ENCODE measurements at places on chromosomes 1 and 21.

DNA sequence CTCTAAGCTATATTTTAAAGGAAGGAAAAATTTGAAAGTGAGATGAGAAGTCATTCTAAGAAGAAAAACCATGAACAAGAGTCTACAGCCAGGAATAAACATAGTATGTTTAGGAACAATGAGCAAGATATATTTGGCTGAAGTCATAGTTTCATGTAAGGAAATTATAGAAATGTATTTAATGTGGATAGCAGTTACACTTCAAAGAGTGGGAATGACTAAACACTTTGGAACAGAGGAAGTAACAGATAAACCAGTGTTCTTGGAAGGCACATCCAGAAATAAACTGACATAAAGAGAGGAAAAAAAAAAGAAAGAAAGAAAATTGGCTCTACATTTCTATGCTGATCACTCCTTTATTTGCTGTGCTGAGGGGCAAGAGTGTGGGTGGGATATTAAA lies 18.0 kb downstream of the C8A start:
- DNase-seq = no peak

- no peak for DNase-seq
Observed at GRCh38 chr1:228510803-228511413, 23.7 kb downstream of the RNF187 start.

DNA sequence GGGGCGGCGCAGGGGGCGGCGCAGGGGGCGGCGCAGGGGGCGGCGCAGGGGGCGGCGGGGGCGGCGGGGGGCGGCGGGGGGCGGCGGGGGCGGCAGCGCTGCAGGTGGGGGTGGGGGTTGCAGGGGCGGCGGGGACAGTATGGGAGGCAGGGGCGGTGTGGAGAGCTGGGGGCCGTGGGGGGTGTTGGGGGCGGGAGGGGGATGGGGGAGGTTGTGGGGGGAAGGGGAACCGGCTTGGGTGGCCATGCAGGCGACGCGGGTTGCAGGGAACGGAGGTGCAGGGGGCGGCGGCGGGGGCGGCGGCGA lies 13.0 kb upstream of the SLC19A1 start:
- DNase-seq = no peak

GRCh38 chr1:19078536-19078935 lies 122.1 kb upstream of the IFFO2 start:
- no peak for DNase-seq

GRCh38 chr1:223794136-223794880 lies 51.4 kb downstream of the TP53BP2 start:
- DNase-seq = no peak

DNA sequence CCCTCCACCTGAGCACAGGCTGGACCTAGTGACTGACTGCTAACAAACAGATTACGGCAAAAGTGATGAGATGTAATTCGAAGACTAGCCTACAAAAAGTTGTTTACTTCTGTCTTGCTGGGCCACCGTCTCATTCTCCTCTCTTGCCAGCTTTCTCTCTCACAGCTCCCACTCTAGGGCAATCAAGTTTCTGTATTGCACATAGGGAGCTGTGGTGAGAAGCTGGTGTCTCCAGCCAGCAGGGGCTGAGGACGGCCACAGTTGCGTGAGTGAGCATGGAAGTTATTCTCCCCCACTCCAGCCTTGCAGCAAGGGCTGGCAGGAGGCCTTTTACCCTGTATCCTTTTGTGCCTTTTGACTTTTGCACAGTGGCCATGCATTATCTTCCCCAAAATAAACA lies 8.6 kb upstream of the COL6A2 start:
- DNase-seq = no peak

GRCh38 chr1:43031316-43032203 lies 72.9 kb upstream of the SLC2A1 start:
- no peak for DNase-seq

DNA sequence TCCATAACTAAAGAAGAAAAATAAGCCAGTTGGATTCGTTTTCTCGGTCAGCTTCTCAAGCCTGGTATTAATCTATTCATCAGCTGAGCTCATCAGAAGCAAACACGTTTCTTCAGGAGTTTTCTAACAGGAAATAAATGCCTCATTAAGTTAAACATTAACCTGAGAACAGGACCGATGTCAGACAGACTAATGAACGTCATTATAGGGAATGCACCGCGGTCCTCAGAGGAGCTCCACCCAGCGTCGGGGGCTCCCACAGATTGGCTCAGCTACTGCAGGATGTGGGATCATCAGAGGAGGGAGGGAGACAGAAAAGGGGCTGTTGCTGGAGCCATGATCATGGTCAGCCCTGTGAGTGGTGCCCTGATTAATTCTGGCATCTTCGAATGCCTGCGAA lies 615.4 kb downstream of the PTPRU start:
- DNase-seq = no peak

- DNase-seq = no peak
Observed at GRCh38 chr1:71222668-71223067, 141.8 kb upstream of the ZRANB2 start.

DNA sequence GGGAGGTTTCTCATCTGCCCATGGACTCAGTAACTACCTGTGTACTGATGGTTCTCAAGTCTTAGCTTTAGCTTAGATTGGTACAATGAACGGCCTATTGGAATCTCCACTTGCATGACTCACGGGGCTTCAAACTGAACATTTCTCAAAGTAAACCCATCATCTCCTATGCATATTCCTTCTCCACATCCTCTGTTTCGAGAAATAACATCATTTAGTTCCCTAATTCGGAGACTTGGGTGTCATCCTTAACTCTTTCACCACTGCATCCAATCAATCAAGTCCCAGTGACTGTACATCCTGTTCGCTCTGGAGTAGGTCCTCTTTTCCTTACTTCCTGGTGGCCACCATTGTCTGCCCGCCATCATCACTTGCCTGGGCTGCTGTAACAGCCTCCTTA lies 55.8 kb downstream of the LGR6 start:
- DNase-seq = no peak

GRCh38 chr1:198656500-198656932 lies 17.7 kb downstream of the PTPRC start:
- DNase-seq = peak; percentile 73

GRCh38 chr1:167345386-167345733 lies 124.7 kb downstream of the POU2F1 start:
- no peak for DNase-seq

DNA sequence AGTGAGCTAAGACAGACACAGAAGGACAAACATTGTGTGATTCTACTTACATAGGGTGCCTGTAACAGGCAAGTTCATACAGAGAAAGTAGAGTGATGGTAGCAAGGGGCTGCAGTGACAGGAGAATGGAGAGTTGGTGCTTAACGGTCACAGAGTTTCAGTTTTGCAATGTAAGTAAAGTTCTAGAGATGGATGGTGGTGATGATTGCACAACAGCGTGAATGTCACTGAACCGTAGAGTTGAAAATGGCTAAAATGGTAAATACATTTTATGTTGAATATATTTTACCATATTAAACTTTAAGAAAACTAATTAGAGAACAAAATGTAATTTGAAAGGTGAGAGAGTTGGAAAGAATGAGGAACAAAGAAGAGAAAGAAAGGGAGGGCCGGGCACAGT lies 8.7 kb downstream of the CFAP107 start:
- DNase-seq = no peak

DNA sequence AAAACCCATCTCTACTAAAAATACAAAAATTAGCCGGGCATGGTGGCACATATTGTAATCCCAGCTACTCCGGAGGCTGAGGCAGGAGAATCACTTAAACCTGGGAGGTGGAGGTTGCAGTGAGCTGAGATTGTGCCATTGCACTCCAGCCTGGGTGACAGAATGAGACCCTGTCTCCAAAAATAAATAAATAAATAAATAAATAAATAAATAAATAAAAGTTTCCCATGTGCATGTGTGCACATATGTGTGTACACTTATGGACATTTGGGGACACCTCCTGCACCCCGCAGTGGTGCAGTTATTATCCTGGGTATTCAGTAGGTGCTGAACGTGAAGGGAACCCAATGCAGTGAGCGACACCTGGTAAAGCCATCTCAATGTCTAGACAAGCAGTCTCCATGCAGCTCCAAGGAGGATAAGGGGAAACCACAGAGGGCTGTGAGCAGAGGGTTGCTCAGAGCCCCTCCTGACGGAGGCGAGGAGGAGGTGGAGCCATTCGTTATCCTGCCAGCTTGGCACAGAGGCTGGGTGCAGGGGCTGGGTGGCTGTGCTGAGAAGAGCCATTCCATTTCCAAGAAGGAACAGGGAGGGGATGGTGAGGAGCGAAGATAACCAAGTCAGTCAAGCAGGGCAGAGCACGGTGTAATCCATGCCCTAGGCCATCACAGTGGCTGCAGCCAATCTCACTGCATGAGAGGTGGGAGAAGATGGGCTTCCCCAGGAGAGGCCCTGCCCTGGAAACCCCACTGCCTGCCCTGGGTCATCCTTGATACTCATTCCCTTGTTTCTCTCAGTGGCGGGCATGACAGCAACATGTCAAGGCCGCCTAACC lies 25.6 kb downstream of the UBIAD1 start:
- no peak for DNase-seq

GRCh38 chr1:18948048-18948912 lies 8.2 kb downstream of the IFFO2 start:
- peak; percentile 60 for DNase-seq

DNA sequence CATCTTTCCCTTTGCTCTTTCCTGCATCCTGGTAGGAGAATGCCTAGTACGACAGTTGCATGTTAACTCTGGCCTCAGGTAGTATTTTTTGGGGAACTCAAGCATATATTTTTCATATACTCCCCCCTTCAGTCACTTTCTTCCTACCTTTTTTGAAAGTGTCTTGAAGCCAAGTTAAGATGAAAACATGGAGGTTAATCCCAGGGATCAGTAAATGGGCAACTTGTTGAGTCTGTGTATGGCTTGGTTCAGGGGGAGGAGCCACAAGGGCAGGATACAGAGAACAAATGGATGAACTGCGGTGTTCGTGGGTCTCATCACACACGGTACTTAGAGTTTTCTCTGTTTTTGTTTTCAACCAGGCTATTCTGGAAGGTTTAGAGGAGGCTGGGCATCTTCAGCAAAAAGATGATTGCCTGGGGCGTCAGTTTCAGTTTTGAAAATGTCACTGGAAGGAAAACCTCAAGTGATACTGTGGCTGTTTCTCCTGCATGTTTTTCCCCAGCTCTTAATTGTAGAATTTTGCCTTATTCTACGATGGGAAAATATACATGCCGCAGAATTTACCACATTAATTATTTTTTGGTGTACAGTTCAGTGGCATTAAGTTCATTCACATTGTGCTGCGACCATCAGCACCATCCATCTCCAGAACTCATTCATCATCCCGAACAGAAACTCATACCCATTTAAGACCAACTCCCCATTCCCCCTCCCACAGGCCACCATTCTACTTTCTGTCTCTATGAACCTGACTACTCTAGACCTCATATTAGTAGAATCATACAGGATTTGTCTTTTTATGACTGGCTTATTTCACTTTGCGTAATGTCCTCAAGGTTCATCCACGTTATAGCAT lies 71.5 kb downstream of the MAP10 start:
- DNase-seq = no peak

- DNase-seq = no peak
Observed at GRCh38 chr1:22313321-22313720, 138.3 kb upstream of the ZBTB40 start.

- DNase-seq = no peak
Observed at GRCh38 chr1:51464828-51465227, 54.2 kb downstream of the EPS15 start.

GRCh38 chr1:1299686-1300351 lies 7.9 kb downstream of the ACAP3 start:
- no peak for DNase-seq

DNA sequence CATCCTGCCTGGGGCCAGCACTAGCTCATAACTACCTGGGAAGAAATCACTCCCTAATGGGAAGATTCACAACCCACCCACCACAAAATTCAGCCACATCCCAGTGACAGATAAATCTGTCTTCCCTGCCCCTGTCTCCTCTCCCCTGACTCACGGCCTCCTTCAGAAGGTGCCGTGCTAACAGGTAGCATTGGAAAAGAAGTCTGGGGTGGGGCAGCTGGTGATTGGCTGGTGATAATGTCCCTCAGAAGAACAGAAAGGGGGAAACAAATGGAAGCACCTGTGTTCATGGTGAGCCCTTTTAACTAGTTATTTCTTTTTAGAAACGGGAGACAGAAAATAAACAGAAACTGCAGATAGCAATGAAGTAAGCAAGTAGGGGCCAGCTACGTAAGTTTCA lies 29.1 kb downstream of the ITPKB start:
- DNase-seq = no peak

DNA sequence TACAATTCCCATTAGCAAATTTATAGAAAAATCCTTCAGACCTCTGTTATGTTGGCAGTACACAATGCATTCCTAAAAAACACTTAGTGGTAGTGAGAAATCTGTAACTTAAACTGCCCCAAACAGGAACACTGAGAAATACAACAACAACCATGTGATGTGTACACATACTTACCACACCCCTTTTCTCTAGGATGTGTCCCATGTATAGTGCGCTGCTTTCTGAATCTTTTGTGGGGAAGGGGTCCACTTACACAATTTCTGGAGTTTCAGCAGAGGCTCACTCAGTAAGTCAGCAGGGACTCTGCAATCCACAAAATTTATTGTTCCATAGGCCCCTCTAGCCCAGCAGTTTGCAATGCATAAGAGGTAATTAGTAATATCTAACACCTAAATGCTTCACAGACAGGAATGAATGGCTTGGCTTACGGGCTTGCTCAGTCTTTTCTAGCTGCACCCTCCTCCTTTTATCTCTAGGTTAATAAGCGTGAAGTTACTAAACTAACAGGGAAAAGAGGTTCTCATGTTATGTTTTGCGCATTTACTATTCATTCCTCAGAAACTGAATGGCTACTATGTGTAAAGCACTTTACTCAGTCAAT lies 115.2 kb downstream of the TGFBR3 start:
- DNase-seq = no peak

All from left colon (tissue), 2 donors.